Upper lobe of right lung (tissue), 1 donor: ENCODE measurements at places on chromosomes 16 and 17. TPM values are rescaled to one million over a fixed set of nuclear protein-coding genes. Genes with fewer than 3 reads are reported as not detected.

- H3K4me1 ChIP-seq: no peaks in the 10 kb centered on the region
- no peak overlapping the region for H3K27ac ChIP-seq
- H3K4me3 ChIP-seq: no peak overlapping the region
- no peak for DNase-seq
- no peaks in the 10 kb centered on the region for H3K27me3 ChIP-seq
These were observed 392.3 kb downstream of the SLC39A11 start for GRCh38 chr17:72700226-72700625.

GRCh38 chr17:12362853-12363455 is 302.7 kb upstream of the MYOCD start:
- no peak overlapping the region for H3K27ac ChIP-seq
- H3K36me3 ChIP-seq: no peaks in the 10 kb centered on the region
- H3K4me3 ChIP-seq: no peak overlapping the region
- no peak for DNase-seq
- no peaks in the 10 kb centered on the region for H3K27me3 ChIP-seq
- no peaks in the 10 kb centered on the region for H3K4me1 ChIP-seq

- no peak overlapping the region for H3K27ac ChIP-seq
- no peaks in the 10 kb centered on the region for H3K27me3 ChIP-seq
- H3K4me1 ChIP-seq: peaks cover 49% of the 10 kb centered on the region
- DNase-seq: no peak
- H3K36me3 ChIP-seq: peaks cover 41% of the 10 kb centered on the region
These were observed 6.8 kb downstream of the KIFC3 start for GRCh38 chr16:57795431-57795878.

DNA sequence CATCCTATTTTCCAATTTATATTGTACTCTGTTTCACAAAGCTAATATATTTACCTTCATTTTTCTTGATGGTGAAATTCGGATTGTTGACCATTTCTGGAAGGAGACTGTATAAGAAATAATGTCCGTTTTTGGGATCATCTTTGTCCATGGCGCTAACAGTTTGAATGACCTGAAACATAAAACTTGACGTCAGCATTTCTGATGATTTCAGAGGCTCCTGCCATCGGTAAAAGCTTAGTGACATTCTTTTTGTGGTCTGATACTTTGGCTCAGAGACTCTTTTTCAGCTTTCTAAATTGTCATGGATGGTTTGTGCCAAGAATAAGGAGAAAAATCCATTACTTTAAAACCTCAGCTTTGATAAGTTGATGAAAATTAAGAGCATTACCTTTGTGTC is 322.5 kb downstream of the CDH8 start:
- H3K27me3 ChIP-seq: no peaks in the 10 kb centered on the region
- DNase-seq: no peak
- no peak overlapping the region for H3K4me3 ChIP-seq
- H3K36me3 ChIP-seq: no peaks in the 10 kb centered on the region
- H3K27ac ChIP-seq: no peak overlapping the region
- H3K4me1 ChIP-seq: no peaks in the 10 kb centered on the region

GRCh38 chr16:68707340-68708152 is 29.5 kb upstream of the CDH1 start:
- no peak overlapping the region for H3K27ac ChIP-seq
- peak; percentile 85 for DNase-seq
- no peaks in the 10 kb centered on the region for H3K36me3 ChIP-seq

DNA sequence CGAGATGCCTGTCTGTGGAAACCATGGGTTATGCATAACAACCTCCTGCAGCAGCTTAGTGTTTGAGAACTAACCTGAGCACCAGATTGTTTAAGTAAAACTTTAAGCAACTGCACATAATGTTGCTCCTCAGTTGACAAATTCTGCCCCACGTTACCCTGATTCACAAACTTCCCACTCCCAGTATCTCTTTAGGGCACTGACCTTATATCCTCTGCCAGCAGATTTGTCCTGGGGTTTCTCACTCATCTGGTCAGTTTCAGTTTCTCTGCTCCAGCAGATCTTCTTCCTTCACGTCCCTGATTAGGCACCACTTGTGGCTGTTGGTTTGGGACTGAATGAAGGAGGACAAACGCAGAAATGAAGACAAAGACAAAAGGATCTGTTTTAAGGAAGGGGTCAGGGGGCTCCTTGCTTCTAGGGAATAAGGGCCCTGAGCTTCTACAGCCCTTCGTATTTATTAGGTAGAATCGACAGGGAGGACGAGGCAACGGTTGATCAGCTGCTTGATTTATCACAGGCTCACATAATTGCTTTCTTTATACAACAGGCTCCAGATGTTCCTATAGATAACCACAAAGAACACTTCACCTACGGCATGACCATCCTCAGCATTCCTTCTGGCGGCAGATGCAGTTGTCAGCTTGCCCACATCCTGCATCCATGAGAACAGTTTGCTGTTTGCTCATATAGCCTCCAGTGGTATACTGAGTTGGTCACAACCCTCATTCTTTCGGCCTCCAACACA is 13.5 kb upstream of the ZNF689 start:
- no peak overlapping the region for H3K27ac ChIP-seq
- no peak for DNase-seq
- peaks cover 3% of the 10 kb centered on the region for H3K4me1 ChIP-seq
- no peaks in the 10 kb centered on the region for H3K27me3 ChIP-seq

DNA sequence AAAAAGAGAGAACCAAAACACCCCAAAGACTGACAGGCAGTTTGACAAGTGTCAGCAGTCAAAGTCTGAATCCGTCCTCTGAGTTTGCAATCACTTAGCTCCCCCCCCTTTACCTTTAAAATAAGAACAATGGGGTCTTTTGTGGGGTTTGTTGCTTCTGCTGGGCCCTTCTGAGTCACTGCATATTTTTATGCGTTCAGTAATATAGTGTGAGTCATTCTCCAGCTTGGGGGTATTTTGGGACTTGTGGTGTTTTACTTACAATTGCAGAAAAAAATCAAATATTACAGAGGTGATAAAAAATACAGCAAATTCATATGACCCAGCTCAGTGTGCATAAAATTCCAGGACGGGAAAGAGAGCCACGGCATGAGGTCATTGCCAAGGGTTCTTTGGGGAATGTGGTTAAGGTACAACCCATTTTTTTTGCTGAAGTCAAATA is 120.1 kb downstream of the CYLD start:
- no peak overlapping the region for H3K27ac ChIP-seq
- no peaks in the 10 kb centered on the region for H3K36me3 ChIP-seq
- H3K4me3 ChIP-seq: no peak overlapping the region

- no peaks in the 10 kb centered on the region for H3K36me3 ChIP-seq
- peaks cover 19% of the 10 kb centered on the region for H3K4me1 ChIP-seq
- no peak for DNase-seq
- H3K27ac ChIP-seq: no peak overlapping the region
- H3K4me3 ChIP-seq: no peak overlapping the region
These were observed 56.5 kb downstream of the KSR1 start for GRCh38 chr17:27512511-27513346.

DNA sequence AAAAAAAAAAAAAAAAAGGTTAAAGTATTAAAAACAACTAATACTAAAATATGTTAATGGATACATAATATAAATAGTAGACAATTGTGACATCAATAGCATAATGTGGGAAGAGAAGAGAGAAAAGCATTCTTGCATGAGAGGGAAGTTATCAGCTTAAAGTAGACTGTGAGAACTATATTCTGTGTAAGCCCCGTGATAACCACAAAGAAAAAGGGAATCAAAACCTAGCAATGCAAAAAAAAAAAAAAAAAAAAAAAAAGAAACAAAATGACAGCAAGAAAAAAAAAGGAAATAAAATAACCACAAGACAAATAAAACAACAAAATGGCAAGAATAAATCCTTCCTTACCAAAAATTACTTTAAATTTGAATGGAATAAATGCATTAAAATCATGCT is 39.8 kb upstream of the MYLK3 start:
- no peak for DNase-seq
- no peaks in the 10 kb centered on the region for H3K36me3 ChIP-seq
- no peaks in the 10 kb centered on the region for H3K27me3 ChIP-seq

DNA sequence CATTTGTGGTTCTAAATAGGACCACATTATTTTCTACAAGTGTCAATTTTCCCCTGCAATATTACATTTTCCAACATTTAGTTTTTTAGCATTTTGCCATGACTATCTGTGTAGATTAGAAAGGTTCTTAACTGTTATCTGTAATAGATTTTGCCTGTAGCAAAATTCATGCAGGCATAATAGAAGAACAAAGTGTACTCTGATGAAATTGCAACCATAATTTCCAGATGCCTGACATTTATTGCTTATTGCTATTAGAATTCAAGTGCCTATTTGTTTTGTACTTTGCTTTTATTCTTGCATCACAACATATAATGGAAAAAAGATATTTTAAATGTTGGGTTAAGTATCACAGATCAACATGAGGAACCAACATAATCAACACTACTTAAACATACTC is 337.7 kb downstream of the TOX3 start:
- H3K36me3 ChIP-seq: no peaks in the 10 kb centered on the region
- H3K27ac ChIP-seq: no peak overlapping the region
- DNase-seq: no peak
- H3K4me3 ChIP-seq: no peak overlapping the region

DNA sequence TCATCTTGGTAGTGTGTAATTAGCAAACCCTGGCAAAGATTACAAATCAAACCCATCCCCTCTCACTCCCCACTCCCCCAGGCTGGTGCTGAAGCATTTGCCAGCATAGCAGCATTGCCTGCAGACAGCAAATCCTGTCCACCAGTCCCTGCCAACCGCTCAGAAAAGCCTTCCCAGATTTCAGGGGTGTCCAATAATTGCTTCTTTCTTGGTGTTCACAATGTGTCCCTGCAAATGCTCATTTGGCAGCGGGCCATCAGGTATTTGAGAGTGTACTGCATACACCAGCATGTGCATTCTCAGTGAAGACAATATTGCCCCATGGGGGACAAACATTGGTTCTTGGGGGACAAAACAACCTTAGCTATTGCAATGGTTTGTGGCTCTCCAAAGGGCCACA is 28.2 kb downstream of the ORC6 start:
- H3K4me3 ChIP-seq: no peak overlapping the region
- no peak for DNase-seq
- H3K27ac ChIP-seq: no peak overlapping the region

GRCh38 chr17:29617481-29618271 is 5.0 kb downstream of the CORO6 start:
- H3K27ac ChIP-seq: peak overlapping the region; percentile 30
- peak overlapping the region; percentile 44 for H3K4me3 ChIP-seq
- peak; percentile 94 for DNase-seq

DNA sequence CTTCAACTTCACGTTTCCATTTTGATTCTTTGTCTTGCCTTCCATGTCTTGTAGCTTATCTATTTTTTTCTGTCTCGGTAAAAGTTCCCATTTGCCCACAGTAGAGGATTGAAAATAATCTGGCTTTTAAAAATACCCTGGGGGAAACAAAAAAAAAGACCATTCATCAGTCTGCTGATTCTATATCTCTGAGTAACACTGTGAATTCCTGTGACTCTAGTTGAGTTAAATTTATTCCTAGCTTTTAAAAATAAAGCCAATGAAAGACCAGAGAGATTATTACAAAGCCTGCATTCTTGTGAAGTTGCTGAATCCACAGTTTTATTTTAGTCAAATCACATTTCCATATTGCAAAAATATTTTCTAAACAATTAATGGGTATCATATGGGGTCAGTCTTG is 532.3 kb downstream of the CDH13 start:
- H3K4me3 ChIP-seq: no peak overlapping the region
- H3K36me3 ChIP-seq: no peaks in the 10 kb centered on the region
- H3K4me1 ChIP-seq: no peaks in the 10 kb centered on the region
- DNase-seq: no peak
- H3K27ac ChIP-seq: no peak overlapping the region

The CDRT15L2 gene
- not detected for total RNA-seq

The KCNH6 gene
- not detected for total RNA-seq

The TMEM92 gene
- total RNA-seq: 11.3 TPM

The CDH11 gene
- total RNA-seq: 176 TPM
